ENCODE measurements at places on chromosomes 13 and 19.

DNA sequence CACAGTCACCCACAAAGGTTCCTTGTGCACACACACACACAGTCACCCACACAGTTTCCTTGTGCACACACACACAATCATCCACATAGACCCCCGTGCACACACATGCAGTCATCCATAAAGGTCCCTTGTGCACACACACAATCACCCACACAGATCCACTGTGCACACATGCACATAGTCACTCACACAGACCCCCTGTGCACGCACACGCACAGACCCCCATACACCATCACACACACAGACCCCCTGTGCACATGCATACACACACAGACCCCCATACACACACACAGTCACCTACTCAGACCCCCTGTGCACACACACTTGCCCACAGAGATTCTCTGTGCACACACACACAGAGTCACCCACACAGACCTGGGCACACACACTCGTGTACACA lies 107.1 kb downstream of the HSPH1 start:
- DNase-seq: no peak

DNA sequence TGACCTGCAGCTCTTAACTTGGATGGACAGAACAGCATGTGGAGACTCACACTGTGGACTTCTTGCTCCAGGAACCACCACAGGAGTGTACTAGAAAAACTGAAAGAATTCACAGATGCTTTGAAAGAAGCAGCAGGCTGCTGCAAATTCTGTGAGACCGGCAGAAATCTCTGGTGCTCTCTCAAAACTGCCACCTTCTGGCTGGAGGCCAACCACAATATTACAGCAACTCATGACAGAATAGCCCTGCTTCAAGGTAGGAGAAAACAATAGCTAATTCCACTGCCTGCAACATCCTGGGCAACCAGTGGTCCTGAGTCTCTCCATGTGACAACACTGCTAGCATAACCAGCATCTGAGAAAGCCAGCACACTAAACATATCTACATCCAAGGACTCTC lies 26.9 kb downstream of the CDK8 start:
- no peak for DNase-seq

GRCh38 chr13:66879988-66880387 lies 350.1 kb downstream of the PCDH9 start:
- no peak for DNase-seq

DNA sequence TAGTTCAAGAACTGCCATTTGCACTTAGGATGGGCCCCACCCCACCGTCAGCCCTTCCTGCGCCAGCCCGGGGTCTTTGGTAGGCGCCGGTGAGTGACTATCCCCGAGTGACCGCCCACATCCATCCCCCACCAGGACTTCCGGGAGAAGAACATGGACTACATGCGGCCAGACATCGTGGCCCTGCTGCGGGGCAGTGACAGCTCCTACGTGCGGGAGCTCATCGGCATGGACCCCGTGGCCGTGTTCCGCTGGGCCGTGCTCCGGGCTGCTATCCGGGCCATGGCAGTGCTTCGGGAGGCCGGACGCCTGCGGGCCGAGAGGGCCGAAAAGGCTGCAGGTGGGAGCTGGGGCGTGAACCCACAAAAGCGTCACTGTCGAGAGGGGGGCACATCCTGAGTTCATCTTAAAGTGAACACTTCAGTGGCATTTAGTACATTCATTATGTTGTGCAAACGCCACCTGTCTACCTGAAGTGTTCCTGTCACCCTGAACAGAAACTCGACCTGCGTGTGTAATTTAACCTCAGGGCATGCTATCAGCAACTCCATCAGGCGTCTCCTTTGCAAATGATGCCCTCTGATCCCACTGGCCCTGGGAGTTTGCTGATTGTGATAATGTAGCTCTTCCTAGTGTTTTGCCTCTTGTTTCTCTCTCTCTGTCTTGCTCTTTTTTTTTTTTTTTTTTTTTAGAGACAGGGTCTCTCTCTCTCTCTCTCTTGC lies 42.4 kb upstream of the USE1 start:
- DNase-seq: no peak

- DNase-seq: no peak
Measured at GRCh38 chr13:111630406-111630805, 310.0 kb downstream of the TEX29 start.

DNA sequence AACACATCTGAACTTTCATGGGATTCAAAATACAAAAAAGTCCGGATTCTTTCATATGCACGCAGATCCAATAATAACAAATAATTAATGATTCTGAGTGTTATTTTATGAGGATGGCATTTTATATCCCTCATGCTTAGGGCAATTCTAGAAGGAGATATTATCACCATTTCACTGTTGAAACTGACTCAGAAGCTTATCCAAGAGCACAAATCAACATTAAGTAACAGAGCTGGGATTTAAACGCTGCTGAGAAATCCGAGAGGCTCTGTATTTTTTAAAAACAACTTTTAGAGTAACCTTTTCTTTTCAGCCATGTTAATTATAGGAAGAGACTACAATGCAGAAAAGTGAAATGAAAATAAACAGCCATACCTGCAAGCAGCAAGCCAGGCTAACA lies 30.3 kb downstream of the ATP7B start:
- no peak for DNase-seq

DNA sequence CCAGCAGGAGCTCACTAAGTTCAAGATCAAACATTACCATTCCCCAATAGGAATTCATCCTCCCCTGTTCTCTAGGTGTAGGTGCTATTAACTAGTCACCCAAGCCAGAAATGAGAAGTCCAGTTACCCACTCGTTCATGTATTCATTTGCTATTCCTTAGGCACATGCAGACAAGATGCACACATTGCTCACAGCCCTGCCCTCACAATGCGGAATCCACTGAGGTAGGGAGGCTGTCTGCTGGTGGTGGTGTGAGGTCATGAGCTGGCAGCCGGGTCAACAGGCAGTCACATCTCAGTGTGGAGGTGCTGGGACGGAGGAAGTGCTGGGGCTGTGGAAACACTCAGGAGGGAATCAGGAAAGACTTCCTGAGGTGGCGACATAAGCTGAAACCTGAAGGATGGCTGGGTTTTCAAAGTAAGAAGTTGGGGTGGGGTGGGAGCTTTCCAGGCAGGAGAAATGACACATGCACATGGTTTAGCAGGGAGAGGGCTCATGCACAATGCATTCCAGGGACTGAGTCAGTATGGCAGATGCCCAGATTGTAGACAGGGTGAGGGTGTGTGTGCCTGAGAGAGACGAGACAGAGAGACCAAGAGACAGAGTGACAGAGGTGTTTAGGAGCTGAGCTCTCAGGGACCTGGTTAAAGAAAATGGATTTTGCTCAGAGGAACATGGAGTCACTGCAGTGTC lies 117.6 kb downstream of the USP12 start:
- DNase-seq: no peak

GRCh38 chr19:43315851-43316250 lies 37.6 kb upstream of the CD177 start:
- no peak for DNase-seq

GRCh38 chr19:38977445-38978325 lies 2.1 kb upstream of the FBXO17 start:
- DNase-seq: no peak

Measured in activated gamma-delta T cell (primary cell).